Central memory CD4-positive, alpha-beta T cell (primary cell): ENCODE measurements at places on chromosomes 5 and 9.
A peak's percentile ranks its signal among the peaks of the same experiment; 100 is the strongest.

DNA sequence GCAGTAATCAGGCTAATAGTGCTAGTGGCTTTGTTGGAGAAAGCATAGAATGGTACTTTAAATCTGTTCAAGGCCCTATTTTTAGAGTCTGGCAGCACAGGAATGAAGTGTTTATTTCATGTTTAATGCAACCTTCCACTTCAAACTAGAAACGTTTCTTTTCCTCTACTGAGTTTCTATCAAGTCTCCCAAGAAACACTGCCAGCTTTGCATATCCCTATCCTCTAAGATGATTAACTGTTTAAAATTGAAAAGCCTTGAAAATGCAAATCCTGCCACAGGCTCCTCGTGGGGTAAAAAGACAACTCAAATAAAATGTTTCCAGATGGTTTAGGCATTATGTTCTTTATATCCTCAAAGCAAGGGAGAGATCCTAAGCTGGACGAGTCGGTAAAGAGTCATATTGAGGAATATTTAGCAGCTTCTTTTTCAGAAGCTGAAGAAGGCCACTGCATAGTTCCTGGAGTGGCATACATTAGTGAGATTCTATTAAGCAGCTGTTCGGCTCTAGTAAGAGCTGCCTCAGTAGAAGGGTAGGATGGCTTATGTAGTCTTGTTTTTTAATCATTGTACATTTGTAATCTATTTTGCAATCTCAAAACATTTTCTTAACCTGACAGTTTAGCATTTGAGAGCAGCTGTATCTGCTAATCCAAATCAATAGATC, 251.2 kb downstream of the CHSY3 start:
- DNase-seq = no peak

GRCh38 chr5:98458004-98458403, 315.5 kb upstream of the RGMB start:
- DNase-seq = no peak

- no peak for DNase-seq
Observed at GRCh38 chr9:93080406-93080805, 15.6 kb upstream of the CARD19 start.

DNA sequence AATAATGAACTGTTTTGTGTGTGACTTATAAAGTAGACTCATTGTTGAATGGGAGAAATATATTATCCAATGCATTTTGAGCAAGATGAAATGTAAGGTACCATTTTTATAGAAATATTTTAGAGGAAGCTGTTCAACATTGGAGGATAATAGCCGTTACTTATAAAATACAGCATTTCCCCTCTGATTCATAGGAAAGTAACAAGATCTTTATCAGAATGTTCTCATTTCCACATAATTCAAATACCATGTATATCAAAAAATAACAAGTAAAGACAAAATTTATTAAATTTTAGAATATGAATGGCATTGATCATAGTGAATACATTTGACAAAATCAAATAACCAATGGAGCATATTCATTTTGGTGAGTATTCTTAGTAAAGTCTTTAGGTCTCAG, 346.7 kb upstream of the PTGER4 start:
- no peak for DNase-seq

DNA sequence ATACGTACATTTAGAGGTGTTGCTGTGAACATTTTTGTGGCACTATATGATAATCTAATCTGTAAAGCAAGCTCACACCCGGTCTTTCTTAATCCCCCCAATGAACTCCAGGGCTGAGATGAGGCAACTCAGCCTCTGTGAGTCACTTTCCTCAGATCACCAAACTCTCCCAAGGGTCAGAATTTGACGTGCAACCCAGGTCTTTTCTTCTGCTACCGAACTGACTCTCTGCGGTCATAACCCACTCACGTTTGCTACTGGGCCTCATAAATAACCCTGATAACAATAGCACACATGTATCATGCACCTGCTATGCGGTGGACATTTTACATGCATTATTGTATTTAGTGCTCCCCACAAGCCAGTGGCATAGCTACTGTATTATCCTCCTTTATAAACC, 153.1 kb downstream of the DROSHA start:
- no peak for DNase-seq

- no peak for DNase-seq
Observed at GRCh38 chr5:98911280-98912040, 17.3 kb downstream of the CHD1 start.

GRCh38 chr5:27516437-27516836, 478.1 kb upstream of the CDH9 start:
- DNase-seq = no peak

DNA sequence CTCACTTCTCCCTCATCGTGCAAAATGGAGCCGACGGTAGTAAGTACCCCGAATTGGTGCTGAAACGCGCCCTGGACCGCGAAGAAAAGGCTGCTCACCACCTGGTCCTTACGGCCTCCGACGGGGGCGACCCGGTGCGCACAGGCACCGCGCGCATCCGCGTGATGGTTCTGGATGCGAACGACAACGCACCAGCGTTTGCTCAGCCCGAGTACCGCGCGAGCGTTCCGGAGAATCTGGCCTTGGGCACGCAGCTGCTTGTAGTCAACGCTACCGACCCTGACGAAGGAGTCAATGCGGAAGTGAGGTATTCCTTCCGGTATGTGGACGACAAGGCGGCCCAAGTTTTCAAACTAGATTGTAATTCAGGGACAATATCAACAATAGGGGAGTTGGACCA, 979 bp downstream of the PCDHGA12 start:
- no peak for DNase-seq

- DNase-seq = no peak
Observed at GRCh38 chr5:113364466-113364865, 70.3 kb downstream of the TSSK1B start.

DNA sequence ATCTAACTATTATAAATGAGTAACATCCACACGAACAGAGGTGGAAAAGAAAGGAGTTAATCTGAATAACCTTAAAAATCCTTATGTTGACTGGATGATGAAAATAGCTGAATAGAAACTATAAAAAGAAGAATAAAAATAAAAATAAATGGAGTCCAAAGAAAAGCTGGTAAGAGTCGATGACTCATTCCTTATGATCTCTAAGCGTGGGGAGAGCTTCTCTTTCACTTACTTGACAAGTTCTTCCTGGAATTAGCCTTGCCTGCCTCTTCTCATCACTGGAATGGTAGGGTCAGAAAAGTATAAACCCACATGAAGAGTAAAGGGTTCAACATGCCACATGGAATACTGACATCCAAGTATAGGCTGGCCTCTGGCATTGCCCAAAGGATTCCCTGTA, 477.0 kb upstream of the RGMB start:
- DNase-seq = no peak

GRCh38 chr9:27293996-27294395, 3.0 kb downstream of the EQTN start:
- no peak for DNase-seq

- DNase-seq = no peak
Observed at GRCh38 chr9:1028501-1029190, 21.5 kb upstream of the DMRT2 start.

- no peak for DNase-seq
Observed at GRCh38 chr5:11724940-11725339, 179.3 kb downstream of the CTNND2 start.

DNA sequence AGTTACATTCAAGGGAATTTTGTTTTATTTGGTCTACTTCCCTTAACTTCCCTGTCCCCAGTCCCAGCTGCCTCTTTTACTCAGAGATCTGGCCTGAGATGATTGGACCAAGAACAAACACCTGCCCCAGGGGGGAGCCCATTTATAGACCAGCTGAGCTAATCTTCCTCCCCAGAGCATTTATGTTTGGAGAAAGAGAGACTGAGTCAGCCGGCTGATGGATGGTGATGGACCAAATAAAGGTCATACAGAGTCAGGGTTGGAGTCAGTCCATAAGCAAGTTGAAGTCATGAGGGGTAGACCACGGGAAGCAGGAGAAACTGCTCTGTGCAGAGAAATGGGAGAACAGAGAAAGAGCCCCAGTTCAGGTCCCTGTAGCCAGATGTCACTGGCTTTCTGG, 77.7 kb downstream of the TMEM174 start:
- DNase-seq = no peak

DNA sequence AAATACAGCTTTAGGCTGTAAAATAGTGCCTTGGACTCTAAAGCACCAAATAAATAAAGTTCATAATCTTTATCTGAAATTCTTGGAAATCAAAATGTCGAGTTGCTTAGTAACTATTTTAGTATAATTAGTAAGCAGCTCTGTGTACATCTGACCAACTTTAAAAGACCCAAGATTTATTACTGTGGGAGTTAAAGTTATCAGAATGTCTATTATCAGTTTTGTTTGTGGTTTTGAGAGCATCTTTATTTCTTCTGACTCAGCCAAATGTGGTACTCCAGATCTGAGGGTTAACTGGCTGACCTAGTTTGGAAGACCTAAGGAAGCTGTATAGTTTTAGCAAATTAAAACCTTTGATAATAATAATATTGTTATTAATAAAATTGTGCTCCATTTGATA, 81.2 kb downstream of the PRLR start:
- DNase-seq = no peak

DNA sequence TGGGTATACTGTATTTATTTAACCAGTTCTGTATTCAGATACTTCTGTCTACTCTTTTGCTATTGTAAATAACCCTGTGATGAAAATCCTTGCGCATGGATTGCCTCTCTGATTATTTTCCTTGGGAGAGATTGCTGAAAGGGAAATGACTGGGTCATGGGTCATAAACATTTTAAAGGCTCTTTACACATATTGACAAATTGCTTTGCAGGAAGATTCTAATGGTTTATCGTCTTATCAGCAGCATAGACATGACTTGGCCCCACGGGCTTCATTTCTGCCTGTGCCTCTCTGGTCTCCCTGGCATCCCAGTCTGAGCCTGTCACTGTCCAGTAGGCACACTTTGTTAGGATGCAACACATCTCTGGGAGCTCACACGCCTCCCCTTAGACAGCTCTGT, 52.3 kb downstream of the RGS3 start:
- no peak for DNase-seq

- no peak for DNase-seq
Observed at GRCh38 chr9:15211815-15212495, 95.1 kb downstream of the TTC39B start.

DNA sequence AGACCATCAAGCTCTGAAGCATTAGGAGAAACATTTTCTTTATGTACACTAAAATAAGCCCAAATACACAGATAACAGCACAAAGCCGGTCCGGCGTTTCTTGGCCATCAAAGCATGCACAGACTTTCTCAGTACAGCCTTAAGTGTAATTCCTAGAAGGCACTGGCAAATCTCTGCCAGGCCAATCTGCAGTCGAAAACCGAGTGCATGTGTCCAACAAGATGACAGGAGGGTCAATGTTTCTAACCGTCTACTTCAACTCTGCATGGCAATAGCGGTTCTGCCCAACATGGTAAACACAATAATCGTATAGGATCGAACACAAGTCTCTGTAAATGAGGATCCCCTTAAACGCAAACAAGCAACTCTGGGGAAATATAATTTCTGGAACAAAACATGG, 1.1 kb downstream of the ARL15 start:
- no peak for DNase-seq

DNA sequence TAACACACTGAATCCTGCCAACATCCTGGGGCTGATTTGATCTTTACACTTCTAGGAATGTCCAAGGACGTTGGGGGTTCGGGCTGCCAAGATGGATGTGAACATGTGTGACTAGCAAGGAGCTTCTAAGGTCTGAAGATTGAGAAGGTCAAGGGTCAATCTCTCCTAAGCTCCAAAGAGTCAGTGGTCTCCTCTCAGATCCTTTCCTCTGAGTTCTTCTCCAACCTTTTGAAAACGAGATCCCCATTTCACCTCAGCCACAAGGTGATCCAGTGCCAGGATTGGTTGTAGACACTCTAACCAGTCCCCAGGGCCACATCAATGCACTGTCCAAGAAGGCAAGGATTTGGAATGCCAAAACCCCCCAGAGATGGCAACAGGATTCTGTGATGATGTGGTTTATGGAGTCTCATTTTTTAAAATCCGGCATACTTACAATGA, 266.8 kb downstream of the NDUFS4 start:
- no peak for DNase-seq

- no peak for DNase-seq
Observed at GRCh38 chr5:133962131-133962530, 6.3 kb downstream of the C5orf15 start.

DNA sequence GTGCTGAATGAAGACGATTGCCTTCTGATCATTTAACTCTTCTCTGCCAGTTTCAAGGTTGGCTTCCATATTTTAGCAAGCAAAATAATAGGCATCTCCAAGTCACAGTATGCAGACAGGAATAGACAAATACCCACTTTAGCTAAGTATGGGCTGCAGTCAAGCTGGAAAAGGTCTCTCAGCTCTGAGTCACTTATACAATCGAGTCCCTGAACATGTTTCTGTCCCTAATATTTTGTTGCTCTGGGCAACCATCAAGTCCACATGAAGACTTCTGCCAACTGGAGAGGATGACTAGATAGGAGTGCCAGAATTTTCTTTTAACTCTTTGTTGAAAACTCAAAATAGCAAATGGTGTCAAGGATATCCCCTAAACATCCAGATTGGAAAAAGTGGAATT, 575.3 kb downstream of the RAB3C start:
- no peak for DNase-seq

GRCh38 chr9:114385397-114386181, 2.2 kb downstream of the AKNA start:
- peak; percentile 95 for DNase-seq

- no peak for DNase-seq
Observed at GRCh38 chr5:136030956-136031611, 2.3 kb downstream of the TGFBI start.
